Sigmoid colon (tissue), 7 donors: ENCODE measurements at places on chromosomes 3 and 15. TPM values are rescaled to one million over a fixed set of nuclear protein-coding genes. Genes with fewer than 3 reads are reported as not detected.

Gene LRRIQ4
- not detected for polyA plus RNA-seq

Gene XYLB
- 4.9 TPM for polyA plus RNA-seq

Gene SCAANT1
- polyA plus RNA-seq, result not detected

Gene HRG
- not detected for polyA plus RNA-seq

Gene MRPS25
- polyA plus RNA-seq, result 73.8 TPM

Gene DPPA2
- polyA plus RNA-seq, result not detected
